ENCODE measurements at places on chromosomes 1 and 21.

GRCh38 chr1:212042436-212042835, 6.9 kb downstream of the DTL start:
- DNase-seq, result no peak

GRCh38 chr1:219325368-219325742, 151.7 kb downstream of the LYPLAL1 start:
- no peak for DNase-seq

DNA sequence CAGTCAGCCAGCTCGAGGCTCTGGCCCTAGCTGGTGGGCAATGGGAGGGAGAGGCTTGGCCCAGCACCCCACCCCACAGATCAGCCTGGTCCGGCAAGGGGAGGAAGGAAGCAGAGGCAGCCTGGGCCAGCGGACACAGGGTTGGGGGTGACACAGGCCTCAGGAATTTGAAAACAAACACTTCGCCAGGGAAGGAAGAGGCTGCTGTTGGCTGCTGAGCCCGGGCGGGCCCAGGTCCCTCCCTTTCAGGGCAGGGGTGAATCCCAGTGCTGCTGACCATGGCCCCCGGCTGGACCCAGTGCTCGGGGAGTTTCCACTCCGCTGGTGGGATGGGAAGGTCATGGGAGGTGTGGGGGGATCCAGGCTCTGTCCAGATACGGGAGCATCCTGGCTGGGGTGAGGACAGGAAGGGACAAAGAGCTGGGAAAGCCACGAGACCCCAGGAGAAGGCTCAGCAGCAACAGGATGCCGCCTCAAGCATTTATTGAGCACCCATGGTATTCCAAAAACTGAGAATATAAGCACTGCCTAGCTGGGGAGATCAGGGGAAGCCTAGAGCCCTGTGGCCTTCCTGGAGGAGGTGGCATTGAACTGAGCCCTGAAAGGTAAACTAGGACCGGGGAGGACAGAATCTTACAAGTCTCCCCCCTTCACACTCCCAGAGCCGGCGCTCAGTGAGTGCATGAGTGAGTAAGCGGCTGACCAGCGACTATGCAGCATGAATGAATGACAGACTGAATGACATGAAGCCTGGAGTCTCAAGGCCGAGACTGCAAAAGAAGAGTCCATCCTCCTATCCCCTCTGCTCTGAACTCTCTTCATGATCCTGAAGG, 26.2 kb upstream of the EPHA2 start:
- peak; percentile 85 for DNase-seq

GRCh38 chr1:199029855-199030254, 391.0 kb downstream of the PTPRC start:
- DNase-seq, result no peak

GRCh38 chr1:45973121-45973520, 159.3 kb downstream of the PIK3R3 start:
- no peak for DNase-seq

GRCh38 chr1:89261926-89262515, 10.6 kb downstream of the GBP5 start:
- DNase-seq, result peak; percentile 52

DNA sequence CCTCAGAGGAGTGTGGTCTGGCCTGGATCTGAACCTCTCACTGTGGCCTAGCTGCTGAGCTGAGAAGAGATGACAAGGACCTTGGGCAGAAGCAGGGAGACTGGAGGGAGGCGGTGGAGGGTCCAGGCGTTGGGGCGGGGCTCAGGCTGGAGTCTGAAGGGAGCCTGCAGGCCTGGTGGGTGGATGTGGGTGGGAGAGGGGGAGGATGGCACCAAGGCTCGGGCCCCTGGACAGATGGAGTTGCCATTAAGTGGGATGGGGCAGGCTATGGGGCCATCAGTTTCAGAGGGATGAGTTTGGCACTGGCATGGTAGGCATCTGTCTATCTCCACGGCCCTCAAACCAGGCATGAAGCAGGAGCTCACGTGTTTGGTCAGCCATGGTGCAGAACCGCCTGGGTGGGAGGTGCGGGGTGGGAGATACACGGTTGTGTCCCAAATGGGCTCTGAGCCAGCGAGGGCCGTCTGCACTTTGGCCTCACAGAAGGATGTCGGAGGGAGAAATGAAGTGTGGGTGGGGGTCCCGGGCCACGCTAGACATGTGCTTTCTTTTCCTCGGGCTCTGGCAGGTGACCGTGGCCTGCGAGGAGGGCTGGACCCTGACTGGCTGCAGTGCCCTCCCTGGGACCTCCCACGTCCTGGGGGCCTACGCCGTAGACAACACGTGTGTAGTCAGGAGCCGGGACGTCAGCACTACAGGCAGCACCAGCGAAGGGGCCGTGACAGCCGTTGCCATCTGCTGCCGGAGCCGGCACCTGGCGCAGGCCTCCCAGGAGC, 23.6 kb downstream of the PCSK9 start:
- DNase-seq, result no peak

DNA sequence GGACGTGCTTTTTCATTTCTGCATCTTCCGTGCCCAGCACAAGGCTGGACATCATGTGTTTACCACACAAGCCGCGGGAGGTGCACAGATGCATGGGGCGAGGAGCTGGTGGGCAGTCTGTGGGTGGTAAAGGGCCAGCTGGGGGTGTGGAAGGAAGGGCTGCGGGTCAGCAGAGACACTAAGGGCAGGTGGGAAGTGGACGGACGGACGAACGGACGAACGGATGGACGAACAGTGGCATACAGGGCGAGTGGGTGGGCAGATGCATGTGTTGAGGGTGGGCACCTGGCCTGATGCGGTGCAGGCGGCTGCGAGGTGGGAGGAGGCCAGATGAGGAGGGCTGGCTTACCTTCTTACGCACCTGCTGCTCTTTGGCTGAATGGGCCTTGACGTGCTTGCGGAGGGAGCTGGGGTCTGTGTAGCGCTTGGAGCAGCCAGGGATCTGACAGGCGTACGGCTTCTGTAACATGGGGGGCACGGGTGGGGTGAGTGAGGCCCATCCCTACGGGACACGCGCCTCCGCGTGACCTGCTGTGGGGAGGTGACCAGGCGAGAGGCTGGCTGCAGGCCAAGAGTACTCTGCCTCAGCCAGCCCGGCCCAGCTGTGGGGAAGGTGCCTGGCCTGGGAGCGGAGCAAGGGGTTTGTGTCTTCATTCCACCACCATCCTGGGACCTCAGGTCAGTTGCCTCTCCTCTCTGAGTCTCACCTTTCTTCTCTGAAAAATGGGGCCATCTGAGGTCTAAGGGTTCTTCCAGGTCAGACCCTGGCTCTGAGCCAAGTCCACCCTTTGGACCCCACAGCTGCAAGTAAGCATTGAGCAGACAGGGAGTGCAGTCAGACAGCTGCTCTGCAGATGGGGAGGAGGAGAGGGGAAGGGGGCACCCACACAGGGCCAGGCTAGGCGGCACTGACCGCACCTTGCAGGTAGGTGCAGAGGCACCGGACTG, 65.5 kb downstream of the DMRTB1 start:
- peak; percentile 66 for DNase-seq

GRCh38 chr21:37202221-37203110, 64.7 kb downstream of the VPS26C start:
- no peak for DNase-seq

DNA sequence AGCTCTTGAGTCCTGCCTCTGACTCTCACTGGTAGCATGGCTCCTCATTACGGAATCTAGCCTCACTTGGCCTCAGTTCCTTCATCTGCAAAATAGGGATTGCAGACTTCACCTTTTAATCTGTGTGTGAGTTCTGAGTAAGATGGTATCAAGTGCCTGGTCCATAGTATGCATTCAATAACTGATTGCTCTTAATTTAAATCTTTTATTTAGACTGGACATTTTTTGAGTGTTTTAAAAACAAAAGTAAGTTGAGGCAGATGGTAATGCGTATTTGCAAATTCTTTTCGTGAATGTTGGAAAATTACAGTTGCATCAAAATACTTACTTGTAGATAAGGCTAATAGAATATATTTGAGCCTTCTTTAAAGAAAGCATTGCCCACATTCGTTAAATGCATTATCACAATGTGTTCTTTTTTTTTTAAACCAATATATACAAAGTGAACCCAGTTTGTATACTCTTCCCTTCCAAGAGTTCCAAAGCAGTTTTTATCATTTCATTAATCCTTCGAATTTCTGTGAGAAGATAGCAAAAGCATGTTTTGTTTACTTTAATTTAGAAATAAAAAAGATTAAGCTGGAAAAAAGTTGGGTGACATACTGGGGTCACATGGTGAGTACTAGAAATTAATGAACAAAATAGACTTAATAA, 8.1 kb downstream of the DNM3 start:
- DNase-seq, result no peak

- DNase-seq, result peak; percentile 33
Measured at GRCh38 chr1:171140956-171141687, 44.0 kb upstream of the FMO2 start.

DNA sequence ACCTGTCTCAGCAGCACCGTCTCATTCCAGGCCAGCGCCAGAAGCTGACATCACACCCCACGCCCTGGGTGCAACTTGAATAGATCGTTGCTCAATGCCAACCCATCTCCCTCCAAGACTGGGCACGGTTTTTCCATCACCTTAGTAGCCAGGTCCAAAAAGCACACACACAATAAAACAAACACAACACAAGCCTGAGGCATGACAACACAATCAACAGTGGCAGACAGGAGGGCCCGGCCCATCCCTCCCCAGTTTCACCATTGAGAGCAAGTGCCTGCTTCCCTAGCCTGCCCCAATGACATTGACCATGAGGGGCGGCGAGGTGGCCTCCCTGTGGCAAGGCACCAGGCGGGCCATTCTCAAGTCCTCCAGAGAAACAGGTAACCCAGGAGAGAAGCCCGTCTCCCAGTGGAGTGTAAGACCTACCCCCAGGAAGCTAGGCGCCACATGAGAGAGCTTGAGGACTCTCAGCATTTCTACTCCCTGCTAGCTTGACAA, 2.7 kb downstream of the IFFO2 start:
- DNase-seq, result no peak

DNA sequence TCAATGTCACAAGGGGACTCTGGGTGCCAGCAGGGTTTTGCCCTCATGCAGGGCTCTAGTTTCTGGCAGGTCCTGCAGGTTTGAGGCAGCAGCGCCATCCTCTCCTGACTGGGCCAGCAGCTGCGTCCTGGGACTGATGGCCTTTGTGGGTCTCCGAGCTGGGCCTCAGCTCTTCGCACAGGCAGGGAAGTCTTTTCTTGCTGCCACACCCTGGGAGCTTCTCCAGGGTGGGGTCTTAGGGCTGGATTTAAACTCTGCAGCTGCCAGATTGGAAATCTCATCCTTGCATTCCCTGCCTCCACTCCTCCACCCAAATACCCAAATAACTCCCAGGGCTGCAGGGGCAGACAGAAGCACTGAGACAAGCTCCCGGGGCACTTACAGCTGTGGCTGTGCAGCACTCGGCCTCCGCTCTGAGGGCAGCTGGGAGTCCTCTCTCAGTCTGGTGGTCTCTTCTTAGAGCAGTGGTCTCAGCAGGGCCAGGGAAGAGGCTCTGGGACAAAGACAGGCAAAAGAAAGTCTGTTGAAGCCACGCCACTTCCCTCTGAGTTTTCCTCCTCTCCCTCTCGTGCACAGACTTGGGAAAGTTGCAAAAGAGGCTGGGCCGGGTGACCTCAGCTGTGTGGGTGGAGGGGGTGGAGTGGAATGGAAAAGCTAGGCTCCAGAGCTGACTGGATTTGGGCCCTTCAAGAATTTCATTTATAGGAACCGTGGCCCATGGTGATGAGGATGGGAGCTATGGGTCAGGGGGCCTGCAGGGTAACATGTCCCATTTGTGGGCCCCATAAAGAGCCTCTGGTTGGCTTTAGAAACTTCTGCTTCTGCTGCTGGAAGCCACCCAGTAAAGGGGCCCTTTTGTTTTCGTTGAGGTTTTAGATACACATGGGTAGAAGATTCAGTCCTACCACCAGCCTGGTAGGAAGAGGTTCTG, at the start of gene RAB7B:
Gene RAB7B, minus strand, starts transcription at position 525 of the 931 bp plus-strand sequence. CDS start 9,260 bp downstream, outside the sequence.
- DNase-seq, result peak; percentile 79

DNA sequence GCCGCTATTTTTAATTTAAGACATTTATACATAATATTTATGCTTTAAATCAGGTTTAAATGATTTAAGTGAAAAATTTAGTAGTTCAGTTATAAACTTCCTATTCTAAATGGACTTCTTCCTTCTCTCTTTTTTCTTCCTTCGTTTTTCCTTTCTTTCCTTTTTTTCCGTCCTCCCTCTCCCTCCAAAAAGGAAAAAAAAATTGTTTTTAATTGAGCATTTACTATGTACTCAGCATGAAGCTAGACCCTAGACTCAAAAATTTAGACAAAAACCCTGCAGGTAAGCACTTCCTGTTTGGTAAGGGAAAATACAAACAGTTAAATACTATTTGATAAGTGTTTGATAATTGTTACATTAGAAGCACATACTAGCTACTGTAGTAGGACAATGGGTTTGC, 2.6 kb upstream of the TM2D1 start:
- no peak for DNase-seq

DNA sequence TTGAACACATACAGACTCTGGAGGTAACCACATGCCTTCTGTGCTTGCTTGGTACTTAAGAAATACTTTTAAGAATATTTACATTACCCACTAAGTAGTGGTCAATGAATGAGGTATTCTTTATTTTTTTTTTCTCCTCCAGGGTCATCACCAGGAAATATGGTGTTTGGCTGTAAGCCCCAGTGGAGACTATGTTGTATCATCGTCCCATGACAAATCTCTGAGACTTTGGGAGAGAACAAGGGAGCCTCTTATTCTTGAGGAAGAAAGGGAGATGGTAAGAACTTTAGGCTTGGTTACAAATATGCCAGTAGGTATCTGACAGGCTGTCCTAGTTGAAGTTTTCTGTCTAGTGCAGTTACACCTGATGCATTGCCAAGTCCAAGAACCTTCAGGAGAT, 22.8 kb downstream of the WDR3 start:
- no peak for DNase-seq

GRCh38 chr1:174799136-174799479, 200.6 kb upstream of the CACYBP start:
- no peak for DNase-seq

DNA sequence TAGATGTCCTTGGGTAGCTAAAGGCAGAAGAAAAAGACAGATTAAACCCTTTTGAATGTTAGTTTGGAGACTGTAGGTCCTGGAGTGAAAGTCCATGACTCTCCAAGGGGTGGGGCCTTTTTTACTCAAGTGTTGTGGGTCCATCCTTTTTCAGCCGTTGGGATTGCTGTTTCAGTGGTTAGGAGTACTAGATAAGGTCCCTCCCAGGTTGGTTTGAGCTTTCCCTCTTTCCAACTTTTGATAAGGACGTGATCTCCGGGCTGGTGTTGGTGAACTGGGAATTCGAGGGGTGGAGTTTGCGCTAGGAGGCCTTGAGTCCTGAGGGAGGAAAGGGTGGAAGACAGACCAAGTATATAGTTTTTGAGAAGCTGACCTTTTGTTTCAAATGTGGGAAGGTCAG, 5.2 kb upstream of the IPP start:
- no peak for DNase-seq

DNA sequence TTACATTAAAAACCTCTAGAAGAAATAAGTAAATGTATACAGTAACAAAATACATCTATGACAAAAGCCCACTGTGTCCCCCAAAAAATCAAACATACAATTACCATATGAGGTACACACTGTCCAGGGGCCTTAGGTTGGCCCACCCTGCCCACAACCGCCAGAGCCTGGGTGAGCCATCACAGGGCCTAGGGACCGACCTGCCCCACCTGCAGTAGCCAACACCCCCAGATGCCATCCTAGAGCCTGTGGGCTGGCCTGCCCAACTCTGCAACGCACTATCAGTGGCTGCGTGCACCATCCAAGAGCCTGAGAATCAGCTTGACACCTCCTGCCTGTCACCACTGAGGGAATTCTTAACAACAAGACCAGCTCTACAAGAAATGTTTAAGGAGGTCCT, 39.0 kb downstream of the FAF1 start:
- no peak for DNase-seq

- DNase-seq, result peak; percentile 42
Measured at GRCh38 chr1:179955287-179955680, 674 bp downstream of the CEP350 start.

- no peak for DNase-seq
Measured at GRCh38 chr1:44821240-44821715, 13.0 kb downstream of the BTBD19 start.

- no peak for DNase-seq
Measured at GRCh38 chr21:32155226-32155625, 123.6 kb downstream of the MIS18A start.

Measured in muscle of back (tissue), 13 donors.